ENCODE measurements at places on chromosomes 11 and 22.
A peak's percentile ranks its signal among the peaks of the same experiment; 100 is the strongest.

DNA sequence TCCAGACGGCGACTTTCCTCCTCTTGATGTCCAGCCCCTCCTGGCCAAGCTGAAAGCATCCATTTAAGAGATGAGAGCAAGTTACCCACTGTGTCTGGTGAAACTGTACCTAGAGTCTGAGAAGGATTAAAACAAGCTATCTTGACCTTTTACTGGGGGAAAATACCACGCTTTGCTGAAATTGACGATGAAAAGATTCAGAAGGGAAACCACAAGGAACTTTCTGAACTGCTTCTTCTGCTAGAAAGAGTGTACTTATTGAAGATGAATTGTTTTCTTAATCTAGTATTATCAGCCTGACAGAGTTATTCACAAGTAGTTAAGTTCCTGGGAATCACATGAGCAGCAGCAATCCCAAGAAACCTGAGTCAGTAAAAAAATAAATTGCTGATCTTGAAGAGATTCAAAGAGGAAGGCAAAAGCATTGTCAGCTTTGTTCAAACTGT, 13.1 kb upstream of the MS4A6A start:
- no peak for DNase-seq

DNA sequence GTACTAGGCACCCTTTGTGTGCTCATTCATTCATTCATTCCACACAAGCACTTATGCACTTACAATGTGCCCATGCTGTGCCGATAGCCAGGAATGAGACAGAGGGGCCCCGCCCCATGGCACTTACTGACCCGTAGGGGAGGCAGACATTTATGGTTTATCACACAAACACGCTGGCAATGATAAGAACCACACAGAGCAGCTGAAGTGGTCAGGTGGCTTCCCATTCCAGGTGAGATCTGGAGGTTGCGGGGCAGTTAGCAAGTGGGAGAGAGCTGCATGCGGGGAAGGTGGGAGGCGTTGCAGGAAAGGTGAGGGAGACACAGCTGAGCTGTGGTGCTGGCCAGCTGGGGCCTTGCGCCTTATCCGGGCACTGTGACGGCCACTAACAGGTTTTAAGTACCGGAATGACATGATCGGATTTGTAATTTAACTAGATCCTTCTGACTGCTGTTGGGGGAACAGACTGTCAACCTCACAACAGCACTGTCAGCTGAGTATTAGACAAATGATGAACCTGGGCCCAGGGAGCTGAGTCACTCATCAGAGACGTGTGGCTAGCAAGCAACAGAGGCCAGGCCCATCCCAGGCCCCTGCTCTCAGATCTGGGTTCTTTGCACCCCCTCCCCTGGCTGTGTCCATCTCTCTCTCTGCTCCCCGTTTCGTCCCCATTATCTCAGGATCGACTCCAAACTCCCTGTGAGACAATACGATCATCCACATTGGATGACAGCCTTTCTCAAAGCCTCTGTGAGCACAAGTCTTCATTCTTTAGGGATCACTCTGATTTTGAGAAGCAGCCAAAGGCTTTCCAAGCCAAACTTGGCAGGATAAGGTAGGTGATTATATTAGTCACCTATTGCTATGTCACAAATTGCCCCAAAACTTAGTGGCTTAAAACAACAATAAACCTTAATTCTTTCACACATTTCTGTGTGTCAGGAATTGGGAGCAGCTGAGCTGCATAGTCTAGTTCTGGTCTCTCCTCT, 28.4 kb downstream of the RASD2 start:
- no peak for DNase-seq

GRCh38 chr11:16759857-16760508, 21.5 kb downstream of the C11orf58 start:
- no peak for DNase-seq

- DNase-seq: no peak
Measured at GRCh38 chr11:47593934-47594855, at the start of gene C1QTNF4. C1QTNF4 (minus strand) TSS chr11:47594411; CDS start chr11:47590810, 3,601 bp downstream.

DNA sequence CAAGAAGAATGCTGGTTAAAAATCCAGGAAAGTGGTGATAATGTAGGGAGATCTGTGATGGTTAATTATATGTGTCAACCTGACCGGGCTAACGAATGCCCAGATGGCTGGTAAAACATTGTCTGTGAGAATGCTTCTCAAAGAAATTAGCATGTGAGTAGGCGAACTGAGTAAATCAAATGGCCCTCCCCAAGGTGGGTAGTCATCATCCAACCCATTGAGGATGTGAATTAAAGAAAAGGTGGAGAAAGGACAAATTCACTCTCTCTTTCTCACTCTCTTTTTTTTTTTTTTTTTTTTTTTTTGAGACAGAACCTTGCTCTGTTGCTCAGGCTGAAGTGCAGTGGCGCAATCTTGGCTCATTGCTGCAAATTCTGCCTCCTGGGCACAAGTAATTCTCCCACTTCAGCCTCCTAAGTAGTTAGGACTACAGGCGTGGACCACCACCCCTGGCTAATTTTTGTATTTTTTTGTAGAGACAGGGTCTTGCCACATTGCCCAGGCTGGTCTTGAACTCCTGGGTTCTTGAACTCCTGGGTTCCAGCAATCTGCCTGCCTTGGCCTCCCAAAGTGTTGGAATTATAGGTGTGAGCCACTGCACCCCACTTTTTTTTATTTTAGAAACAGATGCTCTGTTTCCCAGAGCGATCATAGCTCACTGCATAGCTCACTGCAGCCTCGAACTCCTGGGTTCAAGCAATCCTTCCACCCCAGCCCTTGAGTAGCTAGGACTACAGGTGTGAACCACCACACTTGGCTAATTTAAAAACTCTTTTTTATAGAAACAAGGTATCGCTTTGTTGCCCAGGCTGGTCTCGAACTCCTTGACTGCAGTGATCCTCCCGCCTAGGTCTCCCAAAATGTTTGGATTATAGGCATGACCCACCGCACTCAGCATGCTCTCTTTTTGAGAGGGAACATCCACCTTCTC, 22.0 kb upstream of the P2RY6 start:
- DNase-seq: no peak

DNA sequence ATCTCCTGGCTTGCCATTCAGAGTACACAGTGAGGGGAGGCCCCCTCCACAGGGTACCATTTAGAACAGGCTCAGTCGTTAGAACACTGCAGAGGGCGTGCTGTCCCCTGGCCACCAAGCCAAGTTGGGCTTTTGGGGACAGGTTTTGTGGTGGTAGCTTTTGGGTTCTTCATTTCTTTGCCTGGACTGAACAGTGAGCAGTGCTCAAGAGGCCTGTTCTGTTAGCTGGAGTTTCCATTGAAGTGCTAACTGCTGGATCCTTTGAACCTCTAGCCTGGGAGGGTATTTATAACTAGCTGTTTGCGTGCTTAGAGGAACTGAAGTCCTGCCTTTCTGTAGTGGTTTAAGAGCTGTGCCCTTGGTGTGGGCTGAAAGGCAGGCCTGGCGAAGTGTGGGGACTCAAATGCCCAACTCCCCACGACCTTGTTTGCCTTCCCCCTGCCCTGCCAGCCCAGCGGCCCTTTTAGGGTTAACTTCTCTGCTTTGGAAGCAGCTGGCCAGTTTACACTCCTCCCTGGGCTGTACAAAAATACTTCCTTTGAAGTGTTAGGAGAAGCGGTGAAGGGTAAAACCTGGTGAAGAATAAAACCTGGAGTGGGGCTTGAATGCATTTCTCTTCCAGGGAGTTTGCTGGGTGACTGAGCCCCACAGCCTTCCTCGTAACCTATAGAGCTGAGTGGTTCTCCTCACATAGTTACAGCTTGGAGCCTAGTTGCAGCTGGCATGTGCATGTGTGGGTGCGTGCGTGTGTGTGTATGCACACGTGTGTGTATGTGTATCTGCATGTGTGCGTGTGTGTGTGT, 34.6 kb downstream of the ZNRF3 start:
- no peak for DNase-seq

- DNase-seq: no peak
Measured at GRCh38 chr11:110955776-110956175, 243.5 kb upstream of the ARHGAP20 start.

- no peak for DNase-seq
Measured at GRCh38 chr11:94941131-94941530, 32.2 kb downstream of the CWC15 start.

DNA sequence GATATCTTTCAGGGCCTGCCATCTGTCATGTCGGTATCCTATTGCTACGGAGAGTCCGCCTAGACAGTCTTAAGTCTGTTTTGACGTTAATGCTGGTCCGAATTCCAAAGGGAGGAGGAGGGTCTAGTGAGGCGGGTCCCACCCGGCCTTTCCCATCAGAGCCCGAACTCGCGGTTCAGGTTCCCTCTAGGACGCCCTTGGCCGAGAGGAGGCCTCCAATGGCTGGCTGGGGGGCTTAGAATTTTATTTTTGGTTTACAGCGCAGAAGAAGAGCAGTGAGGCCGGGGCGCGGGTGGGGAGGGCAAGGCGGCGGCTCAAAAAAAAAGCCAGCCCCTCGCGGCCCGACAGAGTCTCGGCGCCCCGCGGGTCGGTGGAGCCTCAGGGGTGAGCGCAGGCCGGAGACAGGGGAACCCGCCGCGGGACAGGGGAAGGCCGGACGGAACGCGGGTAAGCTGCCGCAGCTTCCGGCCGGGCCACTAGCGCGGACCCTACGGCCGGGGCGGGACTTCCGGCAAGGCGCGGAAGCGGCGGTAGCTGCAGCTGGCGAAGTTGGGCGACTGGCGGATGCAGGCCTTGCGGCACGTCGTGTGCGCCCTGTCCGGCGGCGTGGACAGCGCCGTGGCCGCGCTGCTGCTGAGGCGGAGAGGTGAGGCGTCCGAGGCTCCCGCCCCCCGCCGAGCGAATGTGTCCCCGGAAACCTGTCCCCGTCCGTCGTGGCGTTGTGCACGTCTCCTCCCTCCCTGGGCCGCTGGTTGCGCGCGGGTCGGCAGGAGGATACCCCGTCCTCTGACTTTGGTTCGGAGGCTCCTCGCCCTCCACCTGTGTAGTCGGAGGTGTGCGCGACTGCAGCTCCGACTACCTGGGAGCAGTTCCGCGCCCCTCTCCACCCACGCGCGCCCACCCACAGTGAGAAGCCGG, at the start of gene TRMU:
TRMU (plus strand) TSS at position 514 of the 918 bp plus-strand sequence; CDS start at position 565, 51 bp downstream.
- peak; percentile 85 for DNase-seq

GRCh38 chr11:125496529-125496857, 428 bp upstream of the FEZ1 start:
- DNase-seq: no peak

GRCh38 chr11:134614141-134614540, 202.1 kb upstream of the B3GAT1 start:
- no peak for DNase-seq

Measured in 8988T (cell line).